Activated CD4-positive, alpha-beta T cell treated with anti-CD3 and anti-CD28 coated beads, Interleukin-2, Interleukin-6, amounts not matched to agents 100 ng/mL and 50 ng/mL, durations not matched to agents 16 hours and 8 hours (primary cell): ENCODE measurements at places on chromosomes 1 and 21.

DNA sequence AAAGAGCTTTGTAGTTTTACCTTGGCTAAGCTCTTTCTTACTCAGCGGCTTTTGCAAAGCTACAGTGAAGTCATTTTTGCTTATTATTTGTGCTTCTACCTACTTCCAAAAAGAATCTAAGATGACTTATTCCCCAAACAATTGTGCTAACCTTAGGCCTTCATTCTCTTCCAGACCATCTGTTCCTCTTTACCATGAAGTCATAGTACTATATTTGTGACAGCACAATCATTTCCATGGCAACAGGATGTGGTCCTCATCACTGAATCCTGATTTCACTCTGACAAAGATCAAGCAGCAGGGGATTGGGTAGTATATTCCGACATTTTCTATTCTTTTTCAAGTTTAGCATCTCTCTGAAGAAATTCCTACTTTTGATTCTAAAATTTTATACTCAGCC is 24.8 kb upstream of the NMNAT2 start:
- no peak for DNase-seq

- DNase-seq: no peak
These were observed 403 bp upstream of the PSEN2 start for GRCh38 chr1:226870026-226870400.

GRCh38 chr21:8998946-8999681 is 1522.3 kb upstream of the TPTE start:
- DNase-seq: no peak

- no peak for DNase-seq
These were observed 48.1 kb downstream of the NFIA start for GRCh38 chr1:61130338-61131000.

GRCh38 chr1:24954631-24955030 is 24.6 kb upstream of the RUNX3 start:
- DNase-seq: no peak

GRCh38 chr1:167605576-167605975 is 24.5 kb upstream of the RCSD1 start:
- DNase-seq: no peak

DNA sequence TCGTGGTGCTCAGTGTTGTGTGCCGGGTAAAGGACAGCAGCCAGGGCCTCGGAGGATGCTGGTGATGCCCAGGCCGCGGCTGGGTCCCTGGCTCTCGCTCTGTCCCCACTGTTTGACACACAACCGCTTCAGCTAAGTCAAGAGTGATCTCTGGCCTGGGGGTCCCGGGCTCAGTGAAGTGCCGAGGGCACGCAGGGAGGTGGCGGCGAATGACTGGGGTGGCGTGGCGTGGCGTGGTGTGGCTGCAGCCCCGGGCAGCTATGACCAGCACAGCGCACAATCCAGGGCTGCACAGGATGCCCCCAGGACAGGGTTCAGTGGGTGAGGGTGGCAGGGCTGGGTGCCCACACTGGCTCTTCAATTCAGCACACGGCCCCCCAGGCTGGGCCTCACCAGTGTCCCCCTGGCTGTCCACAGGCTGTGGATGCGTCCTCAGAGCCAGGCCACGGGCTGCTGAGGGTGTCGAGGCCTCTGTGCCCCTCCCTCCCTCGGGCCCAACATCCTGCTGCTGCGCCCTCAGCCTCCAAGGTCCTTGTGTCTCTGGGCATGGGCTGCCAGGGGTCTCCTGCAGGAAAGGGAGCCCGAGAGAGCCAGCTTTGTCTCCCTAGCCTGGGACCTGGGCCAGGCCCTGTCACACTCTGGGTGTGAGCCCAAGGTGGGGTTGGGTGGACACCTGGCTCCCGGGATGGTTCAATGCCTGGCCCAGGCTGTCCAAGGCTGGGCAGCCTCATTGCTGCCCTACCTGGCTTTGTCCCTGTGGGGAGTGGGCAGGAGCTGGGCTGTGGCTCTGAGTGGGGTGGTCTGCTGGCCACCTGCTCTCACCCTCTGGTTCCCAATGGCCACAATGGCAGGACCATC is 12.0 kb upstream of the SKI start:
- DNase-seq: no peak

GRCh38 chr1:218942431-218942830 is 231.2 kb upstream of the LYPLAL1 start:
- no peak for DNase-seq

DNA sequence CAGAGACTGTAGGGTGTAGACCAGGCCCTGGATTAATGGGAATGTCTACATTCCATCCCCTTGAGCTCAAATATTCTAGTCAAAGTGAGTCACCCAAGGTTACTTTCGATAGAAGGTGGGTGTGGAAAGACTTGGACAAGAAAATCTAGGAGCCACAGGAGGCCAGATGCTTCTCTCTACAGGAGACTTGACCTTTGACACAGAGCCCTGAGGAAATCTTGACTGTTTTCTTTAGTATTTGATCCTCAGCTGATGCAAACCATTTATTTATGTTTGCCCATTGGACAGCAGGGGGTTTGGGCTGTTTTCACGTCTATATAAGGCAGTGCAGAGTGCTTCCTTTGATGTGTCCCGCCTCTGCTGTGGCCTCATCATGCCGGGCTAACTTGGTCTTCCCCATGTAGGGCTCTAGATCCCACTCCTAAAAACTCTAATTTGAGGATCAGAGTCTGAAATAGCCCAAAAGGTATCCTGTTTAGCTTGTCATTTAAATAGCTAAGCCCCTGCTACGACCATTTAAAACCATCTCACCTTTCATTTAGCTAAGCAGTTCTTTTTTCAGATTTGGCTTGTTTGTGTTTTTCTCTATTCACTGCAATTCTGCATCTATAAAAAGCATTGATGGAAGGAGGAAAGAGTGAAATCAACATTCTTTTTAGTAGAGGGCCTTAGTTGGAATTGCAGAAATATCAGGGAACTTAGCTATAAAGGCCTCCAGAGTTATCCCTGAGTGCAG is 15.5 kb upstream of the MAP3K7CL start:
- no peak for DNase-seq

- no peak for DNase-seq
These were observed 93.5 kb downstream of the KIF26B start for GRCh38 chr1:245248231-245248731.

- no peak for DNase-seq
These were observed 4.0 kb upstream of the ABCG1 start for GRCh38 chr21:42214921-42215320.

- no peak for DNase-seq
These were observed 107.4 kb upstream of the BARHL2 start for GRCh38 chr1:90824551-90824950.

- DNase-seq: no peak
These were observed 64.7 kb upstream of the FGGY start for GRCh38 chr1:59232216-59232615.

DNA sequence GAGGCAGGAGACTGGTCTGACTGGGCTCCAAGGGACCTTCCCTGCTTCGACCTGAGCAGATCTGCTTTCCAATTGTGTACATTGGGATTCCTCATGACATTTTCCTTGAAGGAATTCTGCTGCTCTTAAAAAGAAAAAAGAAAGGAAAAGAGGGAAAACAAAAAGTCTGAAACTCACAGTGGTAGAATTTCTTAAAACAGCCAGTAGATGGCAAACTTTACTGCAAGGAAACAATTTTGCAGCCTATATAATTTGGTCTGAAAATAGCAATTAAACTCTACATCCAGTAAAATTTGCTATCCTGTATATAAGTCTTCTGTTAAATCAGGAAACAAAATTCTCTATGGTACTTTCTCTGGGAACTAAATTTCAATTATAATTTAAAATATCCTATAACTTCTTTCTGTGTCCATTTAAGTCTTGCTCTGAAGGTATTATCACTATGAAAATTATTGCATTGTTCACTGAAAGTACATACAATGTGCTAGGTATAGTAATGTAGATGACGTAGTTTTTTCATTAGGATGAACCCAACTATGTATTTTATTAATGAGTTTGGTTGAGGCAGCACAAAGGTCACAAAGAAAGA is 59.8 kb downstream of the CRB1 start:
- DNase-seq: no peak

DNA sequence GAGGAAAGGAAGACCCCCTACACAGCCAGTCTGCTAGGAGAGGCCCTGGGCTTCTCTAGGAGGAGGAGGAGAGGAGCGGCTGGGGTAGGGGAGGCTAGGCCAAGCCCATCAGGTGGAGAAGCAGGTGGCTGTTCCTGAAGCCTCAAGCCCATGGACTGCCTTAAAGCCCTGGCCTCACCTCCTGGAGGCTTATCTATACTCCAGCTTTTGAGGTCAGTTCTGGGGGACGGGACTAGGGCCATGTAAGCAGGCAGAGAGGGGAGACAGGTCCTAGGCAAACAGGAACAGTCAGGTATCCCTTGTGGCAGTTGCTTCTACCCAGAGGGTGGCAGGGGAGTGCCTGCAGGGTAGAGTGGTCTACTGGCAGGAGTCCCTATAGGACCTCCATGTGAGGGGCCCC is 40.6 kb downstream of the KCNC4 start:
- no peak for DNase-seq

- no peak for DNase-seq
These were observed 198.7 kb upstream of the PLD5 start for GRCh38 chr1:242723044-242723716.

GRCh38 chr1:22753481-22753971 is 42.9 kb downstream of the EPHB2 start:
- no peak for DNase-seq

- DNase-seq: peak; percentile 52
These were observed 203.0 kb downstream of the TOMM20 start for GRCh38 chr1:234925440-234926263.

DNA sequence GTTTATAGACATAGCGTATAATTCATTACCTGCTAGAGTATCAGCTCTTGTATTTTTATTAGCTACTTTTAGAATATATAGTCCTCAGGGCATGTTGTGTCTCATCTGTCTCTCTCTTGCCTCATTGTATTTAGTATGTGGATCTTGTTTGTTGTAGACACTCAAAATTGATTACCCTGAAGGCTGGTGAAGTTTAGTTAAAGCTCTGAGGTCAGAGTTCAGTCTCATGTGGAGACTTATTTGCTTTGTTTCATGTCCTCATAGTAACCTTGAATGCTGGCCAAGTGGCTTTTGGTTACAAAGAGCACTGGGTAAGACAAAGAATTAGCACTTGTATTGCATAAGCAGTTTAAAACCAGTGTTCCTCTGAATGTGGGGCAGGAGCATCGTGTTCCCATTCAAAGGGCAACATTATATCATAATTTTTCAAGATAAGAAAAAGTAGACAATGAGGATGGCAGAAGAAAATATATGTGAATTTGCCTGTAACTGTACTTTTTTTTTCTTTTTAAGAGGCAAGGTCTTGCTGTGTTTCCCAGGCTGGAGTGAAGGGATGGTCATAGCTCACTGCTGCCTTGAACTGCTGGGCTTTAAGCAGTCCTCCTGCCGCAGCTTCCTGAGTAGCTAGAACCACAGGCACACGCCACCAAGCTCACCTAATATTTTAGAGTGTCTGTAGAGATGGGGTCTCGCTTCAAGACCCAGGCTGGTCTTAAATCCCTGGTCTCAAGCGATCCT is 17.4 kb downstream of the CNST start:
- no peak for DNase-seq

DNA sequence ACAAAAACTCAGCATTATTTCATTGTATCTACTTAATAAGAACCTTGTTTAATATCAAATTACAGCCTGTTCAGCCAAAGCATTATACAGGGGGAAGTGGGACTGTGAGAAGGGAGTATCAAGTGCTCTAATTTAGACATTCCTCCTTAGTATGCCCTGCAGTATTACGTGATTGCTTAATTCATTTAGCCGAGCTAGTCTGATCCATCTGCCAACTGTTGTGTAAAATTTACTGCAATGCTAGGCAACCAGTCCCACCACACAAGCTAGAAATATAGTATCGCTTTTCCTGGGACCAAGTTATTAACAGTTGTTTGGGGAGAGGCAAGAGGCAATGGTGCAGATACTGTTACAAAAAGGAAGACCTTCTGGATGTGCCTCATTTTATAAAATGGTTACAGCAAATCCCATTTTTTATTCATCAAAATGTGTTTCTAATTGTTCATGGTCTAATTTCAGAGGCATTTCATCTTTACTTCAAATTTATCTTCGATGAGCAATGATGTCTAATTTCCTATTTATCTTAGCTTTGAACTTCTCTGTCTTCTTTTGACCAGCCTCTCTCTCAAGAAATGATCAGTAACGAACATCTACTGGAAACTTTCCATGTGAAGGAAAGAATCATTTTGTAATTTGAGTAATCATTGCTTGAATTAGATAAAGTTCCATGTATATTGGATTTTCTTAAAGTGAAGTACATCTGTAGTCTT is 283.3 kb downstream of the DUSP10 start:
- no peak for DNase-seq

DNA sequence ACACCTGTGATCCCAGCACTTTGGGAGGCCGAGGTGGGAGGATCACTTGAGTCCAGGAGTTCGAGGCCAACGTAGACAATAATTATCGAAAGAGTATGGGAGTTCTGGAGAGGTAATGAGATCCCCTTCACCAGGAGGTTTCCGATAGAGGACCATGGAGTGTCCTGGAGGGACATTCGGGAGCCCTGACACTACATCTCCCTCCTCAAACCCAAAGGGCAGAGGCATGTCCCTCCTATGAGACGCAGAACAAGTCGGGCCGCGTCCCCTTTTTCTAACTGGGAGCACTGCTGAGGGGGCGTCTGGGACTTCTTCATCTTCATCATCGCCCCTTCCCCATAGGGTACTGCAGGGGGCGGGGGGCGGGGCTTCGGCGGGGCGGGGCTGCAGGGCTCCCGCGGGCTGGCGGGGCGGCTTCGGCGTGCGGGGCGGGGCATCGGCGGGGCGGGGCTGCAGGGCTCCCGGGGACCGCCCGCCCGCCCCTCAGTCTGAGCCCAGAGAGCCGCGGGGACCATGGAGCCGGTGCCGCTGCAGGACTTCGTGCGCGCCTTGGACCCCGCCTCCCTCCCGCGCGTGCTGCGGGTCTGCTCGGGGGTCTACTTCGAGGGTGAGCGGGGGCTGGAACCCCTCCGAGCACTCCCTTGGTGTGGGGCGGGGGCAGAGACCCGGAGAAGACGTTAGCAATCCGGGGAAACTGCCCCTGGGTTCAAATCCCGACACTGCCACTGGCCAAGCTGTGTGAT is at the start of gene THEMIS2:
Gene THEMIS2 (plus strand): TSS at position 486 of the 743 bp plus-strand sequence. CDS start 28 bp downstream, at position 514.
- DNase-seq: peak; percentile 83

- DNase-seq: no peak
These were observed 256.6 kb downstream of the CTH start for GRCh38 chr1:70667494-70668170.

DNA sequence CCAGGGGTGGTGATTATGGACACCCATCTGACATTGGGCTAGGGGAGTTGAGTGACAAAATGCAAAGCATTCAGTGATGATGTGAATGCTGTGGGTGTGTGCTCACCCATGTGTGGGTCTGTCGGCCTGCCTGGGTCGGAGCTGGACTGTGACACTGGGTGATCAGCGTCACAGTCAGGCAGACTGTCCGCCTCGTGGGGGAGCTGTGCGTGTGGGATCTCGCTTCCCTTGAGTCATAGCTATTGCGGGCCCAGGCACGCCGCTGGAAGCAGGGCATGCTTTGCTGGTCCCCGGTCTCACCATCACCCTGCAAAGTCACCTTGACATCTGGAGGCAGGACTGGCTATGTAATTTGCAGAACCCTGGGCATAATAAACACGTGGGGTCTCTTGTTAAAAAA is 156.9 kb upstream of the IGSF21 start:
- no peak for DNase-seq

- DNase-seq: no peak
These were observed 226.9 kb upstream of the TMPRSS15 start for GRCh38 chr21:18630446-18630845.

GRCh38 chr1:115539736-115540135 is 102.0 kb upstream of the VANGL1 start:
- DNase-seq: no peak

GRCh38 chr1:245310571-245311531 is 156.1 kb downstream of the KIF26B start:
- no peak for DNase-seq
